ENCODE measurements at places on chromosomes 11 and 22.

GRCh38 chr11:61516191-61516590 lies 7.6 kb downstream of the LRRC10B start:
- DNase-seq: no peak

- DNase-seq: no peak
Measured at GRCh38 chr11:94433049-94433448, 31.8 kb upstream of the GPR83 start.

GRCh38 chr22:33569559-33569958 lies 350.7 kb downstream of the LARGE1 start:
- DNase-seq: no peak

- no peak for DNase-seq
Measured at GRCh38 chr11:62428871-62429560, 10.2 kb downstream of the SCGB1A1 start.

GRCh38 chr11:21543901-21544300 lies 649.0 kb upstream of the ANO5 start:
- no peak for DNase-seq

- DNase-seq: no peak
Measured at GRCh38 chr11:45543808-45544422, 121.5 kb downstream of the CHST1 start.

GRCh38 chr11:9651481-9651880 lies 12.4 kb upstream of the SWAP70 start:
- no peak for DNase-seq

DNA sequence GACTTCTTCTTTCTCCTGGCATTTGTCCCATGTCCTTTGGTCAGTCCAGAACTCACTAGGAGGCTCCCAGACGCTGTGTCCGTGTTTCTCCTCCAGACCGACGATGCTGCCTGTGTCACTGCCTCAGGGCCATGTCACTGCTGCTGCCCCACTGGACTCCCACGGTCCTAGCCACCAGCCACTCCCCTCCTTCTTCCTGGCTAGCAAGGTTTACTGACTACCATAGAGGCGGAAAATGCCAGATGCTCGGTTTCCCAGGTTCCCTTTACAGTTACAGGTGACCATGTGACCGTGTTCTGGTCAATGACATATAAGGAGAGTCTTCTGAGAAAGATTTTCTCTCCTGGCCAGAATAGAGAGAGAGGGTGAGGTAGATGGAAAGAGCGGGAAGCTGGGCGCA lies 40.7 kb upstream of the RBFOX2 start:
- DNase-seq: no peak

GRCh38 chr11:73306069-73306841 lies 1.8 kb upstream of the ARHGEF17 start:
- no peak for DNase-seq

DNA sequence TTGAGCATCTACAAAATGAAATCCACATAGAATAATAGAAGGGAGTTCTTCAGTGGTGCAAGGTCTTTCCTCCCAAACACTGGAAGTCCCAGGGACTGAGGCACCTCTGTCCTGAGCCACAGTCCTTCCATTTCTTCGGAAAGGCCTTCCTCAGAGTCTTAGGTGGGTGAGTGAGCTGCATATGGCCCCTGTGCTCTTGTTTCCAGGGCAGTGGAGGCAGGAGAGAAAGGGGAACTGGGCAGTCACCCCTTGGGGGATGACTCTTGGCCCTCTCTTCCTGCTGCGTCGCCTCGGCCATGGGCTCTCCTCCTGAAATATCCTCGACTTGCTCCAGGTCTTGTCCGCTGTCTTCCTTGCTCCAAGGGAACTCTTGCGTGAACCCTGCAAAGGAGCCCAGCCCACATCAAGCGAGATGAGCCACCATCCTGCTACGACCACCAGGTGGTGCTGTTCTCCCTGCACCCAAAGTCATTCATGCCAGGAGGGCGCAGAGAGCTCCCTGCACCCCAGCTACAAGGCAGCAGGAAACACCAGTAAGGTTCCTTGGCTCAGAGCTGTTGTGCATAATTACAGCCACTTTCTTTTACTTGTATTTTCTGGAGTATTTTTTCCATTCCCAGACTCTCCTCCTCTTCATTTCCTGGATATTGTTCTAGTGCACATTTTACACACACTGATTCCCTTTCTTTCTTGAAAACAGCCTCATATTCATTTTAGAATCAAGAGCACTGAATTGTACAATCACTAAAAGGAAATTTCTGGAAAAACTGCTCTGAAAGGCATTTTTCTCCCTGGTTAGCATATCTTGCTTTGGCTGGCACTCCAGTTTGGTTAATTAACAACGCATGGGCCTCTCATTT lies 397.8 kb downstream of the OPCML start:
- DNase-seq: peak; percentile 13

- DNase-seq: no peak
Measured at GRCh38 chr22:50483556-50483955, 2.2 kb downstream of the ADM2 start.

- DNase-seq: no peak
Measured at GRCh38 chr11:62427630-62428233, 8.9 kb downstream of the SCGB1A1 start.

DNA sequence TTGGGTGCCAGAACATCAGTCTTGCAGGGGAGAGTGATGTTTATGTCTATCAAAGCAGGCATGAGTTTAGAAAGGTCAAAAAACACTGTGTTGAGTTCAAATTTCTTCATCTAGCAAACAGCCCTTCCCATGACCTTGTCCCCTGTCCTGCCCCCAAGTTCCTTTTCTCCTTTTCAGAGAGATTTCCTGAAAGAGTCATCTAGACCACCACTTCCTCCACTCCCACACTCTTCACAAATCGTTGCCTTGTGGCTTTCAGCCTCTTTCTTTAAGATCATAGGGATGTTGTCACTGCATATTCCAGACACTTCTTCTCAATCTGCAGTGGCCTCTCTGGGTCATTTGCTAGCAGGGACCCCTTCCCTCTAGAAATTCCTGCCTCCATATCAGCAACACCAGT lies 290.5 kb downstream of the TENM4 start:
- DNase-seq: no peak

DNA sequence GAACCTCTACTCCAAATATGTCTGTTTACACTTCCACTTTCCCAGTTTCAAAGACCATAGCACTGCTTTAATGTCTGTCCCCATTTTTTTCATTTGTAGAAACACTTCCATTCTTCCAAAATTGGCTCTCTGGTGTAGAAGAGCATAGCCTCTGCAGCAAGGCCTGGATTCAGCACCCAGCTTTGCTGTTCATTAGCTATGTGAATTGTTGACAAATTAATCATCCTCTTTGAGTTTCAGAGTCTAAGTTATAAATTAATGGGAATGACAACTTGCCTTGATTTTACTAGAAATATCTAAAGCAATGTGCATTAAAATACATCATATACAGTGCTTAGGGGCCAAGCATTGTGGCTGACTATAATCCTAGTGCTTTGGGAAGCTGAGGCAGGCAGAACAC lies 22.4 kb downstream of the GRIA4 start:
- DNase-seq: no peak

DNA sequence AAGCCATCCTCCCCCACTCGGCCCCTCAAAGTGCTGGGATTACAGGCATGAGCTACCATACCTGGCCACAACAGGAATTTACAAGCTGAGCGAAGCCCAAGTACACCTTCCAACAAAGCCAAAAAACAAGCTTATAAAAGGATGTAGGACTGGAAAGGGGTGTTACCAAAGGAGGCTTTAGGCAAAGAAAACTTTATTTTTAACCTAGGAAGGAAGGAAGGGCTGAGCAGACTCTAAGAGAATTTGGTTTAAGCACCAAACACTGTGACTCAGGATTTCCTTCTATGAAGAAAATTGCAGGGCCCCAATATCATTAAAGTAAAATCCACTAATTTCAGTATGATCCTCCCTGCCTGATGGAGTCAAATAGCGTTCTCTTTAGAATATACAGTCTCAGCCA lies 12.1 kb downstream of the DENND5A start:
- DNase-seq: no peak

DNA sequence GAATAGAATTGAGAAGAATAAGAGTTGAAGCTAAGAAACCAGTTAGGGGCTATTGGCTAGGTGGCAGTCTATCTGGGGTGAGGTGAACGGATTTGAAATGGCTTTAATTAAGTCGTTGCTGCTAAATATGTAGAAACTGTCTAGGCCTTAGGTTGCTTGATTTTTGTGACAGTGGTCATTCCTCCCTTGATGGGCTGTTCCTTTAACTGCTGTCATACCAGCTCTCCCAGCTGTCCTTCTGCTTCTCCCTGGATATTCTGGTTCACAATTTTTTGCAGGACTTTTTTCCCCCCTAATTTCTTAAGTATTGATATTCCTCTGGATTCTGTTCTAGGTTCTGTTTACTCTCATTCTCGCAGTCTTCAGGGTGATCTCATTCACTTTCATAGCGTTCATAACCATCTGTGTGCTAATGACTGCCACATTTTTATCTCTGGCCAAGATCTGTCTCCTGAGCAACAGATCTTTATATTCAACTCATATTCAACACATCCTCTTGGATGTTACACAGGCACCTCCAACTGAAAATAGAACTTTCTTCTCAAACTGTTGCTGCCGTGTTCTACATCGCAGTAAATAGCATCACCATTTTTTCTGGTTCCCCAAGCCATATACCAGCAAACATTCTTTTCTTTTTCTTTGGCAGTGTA lies 134.1 kb downstream of the UVRAG start:
- DNase-seq: no peak

- no peak for DNase-seq
Measured at GRCh38 chr11:73866586-73866996, 10.1 kb downstream of the COA4 start.

- DNase-seq: no peak
Measured at GRCh38 chr11:18741783-18742182, 15.8 kb upstream of the IGSF22 start.

GRCh38 chr22:24147666-24148065 lies 33.6 kb upstream of the SUSD2 start:
- no peak for DNase-seq

- DNase-seq: no peak
Measured at GRCh38 chr11:8239536-8240228, 24.0 kb downstream of the LMO1 start.

DNA sequence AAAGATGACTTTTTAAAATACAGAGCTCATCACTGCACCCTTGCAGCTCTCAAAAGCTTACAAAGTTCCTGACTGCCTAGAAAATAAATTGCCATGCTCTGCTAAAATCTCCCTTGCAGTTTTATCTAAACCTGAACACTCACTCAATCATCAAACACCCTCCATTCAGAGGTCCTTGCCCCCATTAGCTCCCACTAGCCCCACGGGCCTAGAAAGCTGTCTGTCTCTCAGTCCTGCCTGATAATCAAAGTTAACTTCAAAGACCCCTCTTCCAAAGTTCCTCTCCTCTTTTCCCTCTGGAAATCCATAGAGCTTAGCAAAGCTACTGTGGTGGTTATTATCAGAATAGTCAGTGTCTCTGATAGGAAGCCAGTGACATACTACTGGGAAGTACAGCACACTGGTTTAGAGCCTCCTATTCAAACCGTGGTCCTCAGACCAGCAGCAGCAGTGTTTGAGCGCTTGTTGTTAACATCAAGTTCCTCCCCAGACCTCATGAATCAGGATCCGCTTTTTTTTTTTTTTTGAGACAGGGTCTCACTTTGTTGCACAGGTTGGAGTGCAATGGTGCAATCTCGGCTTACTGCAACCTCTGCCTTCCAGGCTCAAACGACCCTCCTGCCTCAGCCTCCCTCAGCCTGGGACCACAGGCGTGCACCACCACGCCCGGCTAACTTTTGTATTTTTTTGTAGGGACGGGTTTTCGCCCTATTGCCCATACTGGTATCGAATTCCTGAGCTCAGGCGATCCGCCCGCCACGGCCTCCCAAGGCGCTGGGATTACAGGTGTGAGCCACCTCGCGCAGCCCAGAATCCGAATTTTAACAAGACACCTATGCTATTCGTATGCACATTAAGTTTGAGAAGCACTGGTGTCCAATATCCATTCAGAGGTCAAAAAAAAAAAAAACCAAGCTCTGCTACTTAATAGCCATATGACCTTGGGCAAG lies 1.2 kb downstream of the NDUFC2 start:
- DNase-seq: no peak

- DNase-seq: no peak
Measured at GRCh38 chr11:29272019-29272654, 744.7 kb downstream of the KCNA4 start.

- no peak for DNase-seq
Measured at GRCh38 chr11:7527029-7527428, 13.2 kb downstream of the PPFIBP2 start.

- DNase-seq: no peak
Measured at GRCh38 chr22:22673628-22674027, 29.2 kb downstream of the GGTLC2 start.

GRCh38 chr22:41181349-41182241 lies 23.5 kb upstream of the L3MBTL2 start:
- no peak for DNase-seq

DNA sequence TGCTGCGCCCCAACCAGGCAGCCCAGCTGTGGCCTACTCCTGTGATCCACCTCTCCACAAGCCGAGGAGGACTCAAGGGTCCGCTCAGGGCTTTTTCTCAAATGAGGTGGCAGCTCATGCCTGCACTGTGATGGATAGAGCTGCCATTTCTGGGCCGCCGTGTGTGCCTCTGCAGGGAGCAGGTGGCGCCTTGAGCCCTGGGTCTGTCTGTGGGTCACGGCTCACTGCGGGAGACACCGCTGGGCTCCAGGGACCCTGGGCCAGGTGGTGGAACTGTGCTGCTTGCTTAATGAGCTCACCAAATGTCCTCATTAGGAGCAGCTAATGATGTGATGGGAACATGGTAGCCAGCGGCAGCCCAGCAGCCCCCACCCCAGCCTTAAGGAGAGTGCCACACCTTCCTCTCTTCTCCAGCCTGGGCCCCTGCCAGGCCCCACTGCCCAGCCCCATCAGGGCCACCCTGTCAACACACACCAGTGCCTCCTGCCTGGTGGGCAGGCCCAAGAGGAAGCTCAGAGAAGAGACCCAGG lies 50.8 kb downstream of the DHCR7 start:
- no peak for DNase-seq

- DNase-seq: no peak
Measured at GRCh38 chr11:15379483-15379882, 264.8 kb downstream of the INSC start.

DNA sequence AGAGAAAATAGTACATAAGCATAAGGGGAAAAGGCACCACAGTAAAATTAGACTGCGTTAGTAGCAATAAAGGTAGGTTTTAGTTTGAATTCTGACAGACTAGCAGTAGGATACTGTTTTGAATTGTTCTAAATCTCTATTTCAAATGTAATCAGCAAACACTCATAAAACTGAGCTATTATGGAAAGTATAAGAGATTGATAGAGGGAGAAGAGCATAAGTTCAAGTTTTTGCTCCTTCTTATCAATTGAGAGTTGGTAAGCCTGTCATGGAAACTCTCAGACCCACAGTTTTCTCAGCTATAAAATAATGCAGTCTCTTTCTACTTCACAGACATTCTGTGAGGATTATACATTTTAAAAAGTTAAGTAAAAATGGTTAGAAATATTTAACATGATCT lies 840.2 kb upstream of the CNTN5 start:
- no peak for DNase-seq

- DNase-seq: no peak
Measured at GRCh38 chr11:1770528-1770927, 6.8 kb upstream of the CTSD start.

- no peak for DNase-seq
Measured at GRCh38 chr11:129973068-129973467, 29.6 kb downstream of the PRDM10 start.

GRCh38 chr11:34254011-34254410 lies 103.8 kb downstream of the ABTB2 start:
- DNase-seq: no peak
